Stimulated activated CD8-positive, alpha-beta memory T cell treated with anti-CD3 and anti-CD28 coated beads, Interleukin-4, amount 100 ng/mL, for 4 hours (primary cell): ENCODE measurements at places on chromosomes 16 and 17.

DNA sequence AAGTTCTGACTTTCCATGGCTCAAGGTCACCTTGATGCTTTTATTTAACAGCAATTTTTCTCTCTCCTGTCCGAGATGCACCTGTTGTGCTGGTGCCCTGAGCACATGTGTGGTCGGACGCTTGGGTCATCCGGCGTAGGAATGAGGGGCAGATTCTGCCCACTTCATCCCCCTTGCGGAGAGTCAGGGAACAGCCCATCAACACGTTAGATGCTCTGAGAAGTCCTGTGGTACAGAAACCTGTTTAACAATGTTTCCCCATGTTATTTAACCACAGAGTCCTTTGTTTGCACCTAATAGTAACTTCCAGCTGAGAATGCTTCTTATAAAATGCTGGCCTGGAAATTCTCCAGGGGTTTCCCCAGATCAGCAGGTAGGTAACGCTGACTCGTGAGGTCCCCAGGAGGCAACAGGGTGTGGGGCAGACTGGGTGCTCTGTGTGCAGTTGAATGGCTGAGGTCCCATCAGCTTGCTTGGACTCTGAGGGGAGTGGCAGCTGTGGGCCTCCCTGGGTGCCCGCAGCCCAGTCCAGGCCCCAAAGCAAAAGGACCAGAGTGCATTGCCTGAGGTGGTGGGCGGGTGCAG is 17.8 kb downstream of the DOC2B start:
- DNase-seq: no peak

DNA sequence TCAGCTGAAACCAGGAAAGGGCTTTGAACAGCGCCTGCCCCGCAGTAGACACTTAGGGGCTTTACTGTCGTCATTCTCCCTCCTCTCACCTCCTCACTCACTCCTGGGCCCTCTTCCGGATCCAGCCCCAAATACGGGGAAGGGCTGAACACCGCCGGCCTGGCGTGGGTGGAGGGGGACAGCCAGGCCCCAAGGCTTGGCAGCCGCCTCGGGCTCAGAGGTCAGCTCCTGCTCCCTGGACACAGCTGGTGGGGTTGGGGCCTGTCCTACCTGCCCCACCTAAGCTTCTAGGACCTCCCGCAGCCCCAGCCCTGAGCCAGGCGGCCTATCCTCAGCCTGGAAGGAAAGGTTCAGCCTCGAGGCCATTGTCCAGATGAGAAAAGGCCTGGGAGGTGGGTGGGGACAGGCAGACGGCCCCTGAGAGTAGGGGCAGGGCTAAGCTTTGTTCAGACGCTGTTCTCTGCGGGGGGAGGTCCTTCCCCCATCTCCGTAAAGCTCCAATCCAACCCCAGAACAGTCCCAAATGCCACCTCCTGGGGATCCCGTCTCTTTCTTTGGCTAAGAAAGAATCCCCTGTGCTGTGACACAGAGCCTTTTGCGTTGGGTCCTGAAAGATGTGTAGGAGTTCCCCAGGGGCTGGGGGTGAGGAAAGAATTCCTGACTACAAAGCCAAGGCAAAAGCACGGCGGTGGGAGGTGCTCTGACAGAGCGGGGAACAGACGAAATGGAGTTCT is 881 bp upstream of the LLGL1 start:
- no peak for DNase-seq

DNA sequence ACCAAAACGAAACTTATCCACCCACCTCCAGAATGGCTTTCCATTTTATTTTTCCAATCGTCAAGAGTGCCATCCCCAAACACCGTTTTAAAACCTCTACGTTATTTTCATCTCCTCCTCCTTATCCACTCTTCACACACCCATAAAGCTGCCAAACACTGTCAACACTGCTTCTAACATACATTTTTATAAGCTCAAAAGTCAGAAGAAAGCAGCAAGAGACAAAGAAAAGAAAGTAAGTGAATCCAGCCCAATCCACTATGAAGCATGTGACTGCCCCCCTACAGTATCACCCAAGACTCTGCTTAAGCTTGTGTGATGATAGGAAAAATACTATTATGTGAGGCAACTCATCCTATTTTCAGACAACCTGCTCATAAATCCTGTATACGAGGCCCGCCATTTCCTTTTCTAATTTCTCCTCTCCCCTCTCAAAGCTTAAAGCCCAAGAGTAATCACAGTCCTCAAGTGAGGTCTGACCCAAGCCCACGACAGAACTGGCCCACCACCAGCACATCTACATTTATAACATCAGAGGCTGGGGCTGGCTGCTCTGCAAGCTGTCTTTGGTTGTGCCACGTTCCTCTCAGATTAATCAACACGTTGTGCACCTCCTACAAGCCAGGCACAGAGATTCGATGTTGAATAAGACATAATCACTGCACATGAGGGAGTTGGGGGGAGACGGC is 16.3 kb downstream of the USP31 start:
- no peak for DNase-seq

DNA sequence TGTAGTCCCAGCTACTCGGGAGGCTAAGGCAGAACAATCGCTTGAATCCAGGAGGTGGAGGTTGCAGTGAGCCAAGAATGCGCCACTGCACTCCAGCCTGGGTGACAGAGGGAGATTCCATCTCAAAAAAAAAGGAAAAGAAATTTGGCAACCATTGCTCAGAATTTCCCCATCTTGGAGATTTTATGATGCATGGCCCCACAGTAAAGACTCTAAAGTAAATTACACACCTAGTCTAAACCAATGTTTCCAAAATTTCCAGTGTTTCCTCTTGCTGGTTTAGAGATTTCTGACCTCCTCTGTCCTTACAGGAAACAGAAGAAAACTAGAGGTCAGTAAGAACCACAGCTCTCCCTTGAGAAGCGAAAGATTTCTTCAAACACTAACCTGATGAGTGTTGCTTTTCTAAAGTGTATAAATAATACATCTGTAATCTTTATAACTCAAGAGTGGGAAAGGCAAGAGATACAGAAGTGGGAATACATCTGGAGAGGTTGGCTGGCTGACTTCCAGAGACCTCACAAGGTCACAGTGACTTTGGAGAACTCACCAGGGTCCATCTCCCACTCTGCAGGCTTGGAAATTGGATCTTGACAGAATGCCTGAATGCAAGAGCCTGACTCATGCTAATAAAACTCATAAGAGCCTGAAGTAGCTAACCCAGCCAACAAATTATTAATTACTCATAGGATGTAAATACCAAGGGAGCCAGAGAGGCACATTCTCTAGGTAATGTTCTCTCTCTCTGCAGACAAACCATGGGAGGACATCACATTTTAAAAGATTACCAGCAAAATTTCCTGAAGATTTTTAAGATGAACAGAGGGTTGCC is 8.8 kb downstream of the ADAT1 start:
- DNase-seq: no peak

DNA sequence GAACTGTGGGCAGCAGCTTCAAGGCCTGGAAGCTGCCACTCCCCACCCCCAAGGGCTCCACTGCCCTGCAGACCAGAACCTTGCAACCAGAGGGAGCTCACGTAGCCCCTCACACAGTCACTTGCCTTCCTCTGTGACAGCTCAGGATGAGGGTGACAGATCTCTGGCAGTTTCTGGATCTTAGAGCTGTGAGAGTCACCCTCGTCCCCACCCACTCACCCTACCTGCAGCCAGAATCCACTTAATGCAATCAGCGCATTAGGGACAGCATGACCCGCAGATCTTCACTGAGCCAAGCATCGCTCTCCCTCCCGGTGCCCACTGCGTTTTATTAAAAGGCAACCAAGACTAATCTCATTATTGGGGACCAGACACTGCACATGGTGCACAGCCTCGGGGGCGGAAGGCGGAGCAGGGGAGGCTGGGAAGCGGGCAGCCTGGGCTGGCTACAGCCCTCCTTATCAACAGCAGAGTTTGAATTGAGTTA is 3.5 kb downstream of the CYB561 start:
- DNase-seq: no peak

DNA sequence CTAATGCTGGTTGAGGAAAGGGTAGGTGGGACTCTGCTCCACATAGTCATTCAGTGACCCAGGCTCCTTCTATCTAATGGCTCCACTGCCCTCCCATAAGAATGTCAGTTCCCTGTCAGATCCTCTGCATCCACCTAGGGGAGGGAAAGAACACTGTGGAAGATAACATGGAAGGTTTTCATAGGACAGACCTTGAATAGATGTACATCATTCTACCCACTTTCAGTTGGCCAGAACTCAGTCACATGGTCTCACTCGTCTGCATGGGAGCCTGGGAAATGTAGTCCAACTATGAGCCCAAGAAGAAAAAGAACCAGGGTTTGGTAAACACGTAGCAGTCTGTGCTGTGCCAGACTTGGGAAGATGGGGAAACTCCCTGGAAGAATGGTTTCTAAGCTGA is 27.1 kb upstream of the SCNN1B start:
- DNase-seq: no peak

DNA sequence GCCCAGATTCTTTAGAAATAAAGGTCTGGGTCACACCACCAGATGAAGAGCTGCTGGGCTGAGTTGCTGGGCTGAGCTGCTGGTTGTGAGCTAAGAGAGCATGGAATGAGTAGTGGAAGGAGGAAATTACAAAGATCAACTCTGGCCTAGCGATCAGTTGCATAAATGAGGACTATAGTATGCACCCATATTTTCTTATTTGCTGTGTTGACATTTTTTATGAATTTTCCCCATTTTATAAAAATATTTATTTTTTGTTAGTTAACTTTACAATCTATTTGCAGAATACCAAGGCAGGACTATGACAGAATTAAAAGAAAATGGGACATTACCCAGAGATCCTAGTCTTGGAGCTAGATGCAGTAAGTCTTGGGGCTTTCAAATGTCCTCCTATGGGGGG is 23.6 kb upstream of the SLC13A2 start:
- DNase-seq: no peak

DNA sequence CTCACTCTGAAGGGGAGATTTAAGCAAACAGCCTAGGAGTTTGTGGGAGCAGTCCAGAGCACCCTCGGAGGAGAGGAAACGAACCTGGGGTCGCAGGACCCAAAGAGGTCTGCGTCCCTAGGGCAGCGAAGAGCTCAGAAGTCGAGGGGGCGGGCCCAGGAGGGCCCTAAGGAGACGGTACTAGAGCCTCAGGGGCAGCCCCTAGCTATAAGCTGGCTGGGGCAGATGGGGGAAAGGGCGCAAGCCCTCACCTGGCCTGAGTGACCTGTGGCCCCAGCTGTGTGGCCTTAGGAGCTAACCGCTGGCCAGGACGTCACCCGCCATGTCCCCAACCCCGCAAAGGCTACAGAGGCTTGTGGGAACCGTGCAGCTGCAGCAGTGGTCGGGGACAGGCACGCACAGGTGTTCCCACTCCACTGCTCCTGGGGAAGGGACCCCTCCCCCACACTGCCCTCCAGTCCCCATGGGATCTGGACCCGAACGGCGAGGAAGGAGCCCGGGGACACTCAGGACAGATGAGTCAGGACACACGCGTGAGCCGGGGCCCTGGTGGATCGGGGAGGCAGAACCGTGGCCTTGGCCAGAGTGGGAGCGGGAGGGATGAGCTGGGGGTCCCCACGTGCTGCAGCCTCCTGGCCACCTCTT is 2.0 kb upstream of the CTRB2 start:
- no peak for DNase-seq

DNA sequence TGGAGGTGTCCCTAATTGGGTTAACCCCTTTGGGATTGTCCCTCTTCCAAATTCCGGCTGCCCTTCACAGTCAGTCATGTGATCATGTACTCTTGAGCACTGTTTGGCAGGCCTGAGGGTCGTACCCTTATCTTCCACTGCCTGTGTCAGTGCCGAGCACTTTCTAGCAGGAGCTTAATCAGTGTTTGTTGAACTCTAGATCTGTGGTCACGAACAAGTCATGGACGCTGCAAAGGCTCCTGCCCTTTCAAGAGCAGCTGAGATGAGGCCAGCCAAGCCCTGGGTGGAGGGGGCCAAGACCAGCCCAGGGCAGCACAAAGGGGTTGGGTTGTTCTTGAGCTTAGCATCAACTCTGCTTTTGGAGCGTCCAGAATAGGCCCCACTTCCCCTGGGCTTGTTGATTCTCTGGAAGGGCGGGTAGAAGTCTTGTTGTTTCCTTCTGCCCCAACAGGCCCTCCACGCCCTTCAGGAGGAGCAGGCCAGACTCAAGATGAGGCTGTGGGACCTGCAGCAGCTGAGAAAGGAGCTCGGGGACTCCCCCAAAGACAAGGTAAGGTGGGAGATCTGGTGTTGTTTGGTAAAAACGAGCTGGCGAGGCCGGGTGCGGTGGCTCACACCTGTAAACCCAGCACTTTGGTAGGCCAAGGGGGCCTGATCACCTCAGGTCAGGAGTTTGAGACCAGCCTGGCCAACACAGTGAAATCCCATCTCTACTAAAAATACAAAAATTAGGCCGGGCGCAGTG is 5.3 kb downstream of the IFI35 start:
- DNase-seq: no peak

GRCh38 chr16:72873044-72873443 is 174.9 kb downstream of the ZFHX3 start:
- DNase-seq: no peak

- DNase-seq: peak; percentile 81
Observed at GRCh38 chr17:49739641-49740271, 24.2 kb downstream of the FAM117A start.

DNA sequence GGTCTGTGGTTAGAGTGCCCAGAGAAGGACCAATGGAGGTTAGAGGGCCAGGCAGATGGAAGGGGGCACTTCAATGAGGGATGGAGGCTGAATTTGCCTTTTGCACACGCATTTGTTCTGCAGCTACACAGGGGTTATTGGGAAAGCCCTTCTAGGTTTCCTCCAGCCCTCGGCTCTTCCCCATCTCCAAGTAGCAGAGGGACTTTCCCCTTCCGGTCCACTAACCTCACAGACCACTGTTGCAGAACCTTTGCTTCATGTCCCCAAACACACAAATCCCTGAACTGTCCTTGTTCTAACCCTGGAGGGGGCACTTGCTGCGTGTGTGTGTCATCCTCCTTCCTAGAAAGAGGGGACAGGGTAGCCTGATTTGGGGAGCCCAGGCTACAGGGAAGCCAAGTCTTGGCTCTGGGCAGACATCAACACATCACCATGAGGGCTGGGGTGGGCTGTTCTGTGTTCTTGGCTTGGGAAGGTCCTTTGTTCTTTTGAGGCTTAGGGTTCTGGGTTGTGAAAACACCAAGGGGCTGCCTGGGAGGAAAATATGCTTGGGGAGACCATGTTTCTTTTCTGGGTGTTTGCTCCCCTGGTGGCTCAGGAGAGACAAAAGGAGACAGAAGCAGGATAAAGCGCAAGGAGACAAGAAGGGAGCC is 7.3 kb upstream of the NR1D1 start:
- DNase-seq: no peak

- DNase-seq: no peak
Observed at GRCh38 chr17:50604513-50604912, 30.2 kb upstream of the ABCC3 start.

GRCh38 chr16:85911251-85911930 is 12.4 kb downstream of the IRF8 start:
- DNase-seq: no peak

- DNase-seq: no peak
Observed at GRCh38 chr17:76528528-76529223, 8.8 kb downstream of the CYGB start.

DNA sequence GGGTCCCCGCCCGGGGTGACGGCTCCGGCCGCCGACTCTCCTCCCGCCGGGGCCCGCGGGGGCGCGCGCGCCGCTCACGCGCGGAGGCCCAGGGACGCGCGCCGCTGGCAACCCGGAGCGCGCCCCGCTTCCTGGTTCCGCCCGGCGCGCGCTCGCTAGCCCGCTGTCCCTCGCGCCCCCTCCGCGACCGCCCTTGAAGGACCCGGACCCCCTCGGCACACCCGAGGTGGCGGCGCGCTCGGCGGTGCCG is at the start of gene STAT5B:
STAT5B (minus strand) TSS at position 33 of the 250 bp plus-strand sequence. CDS start 44,264 bp downstream, outside the sequence.
- peak; percentile 27 for DNase-seq

GRCh38 chr16:58418601-58419000 is 26.3 kb downstream of the GINS3 start:
- DNase-seq: no peak
